ENCODE measurements at places on chromosomes 7 and 10. TPM values are rescaled to one million over a fixed set of nuclear protein-coding genes. Genes with fewer than 3 reads are reported as not detected.

Gene CLEC5A
- total RNA-seq: 11.6 TPM

Gene SPDYE8
- total RNA-seq: not detected

Gene C10orf53
- total RNA-seq: not detected

Gene RNF32
- 1.8 TPM for total RNA-seq

Gene NKX6-2
- not detected for total RNA-seq

Gene KLHDC10
- 36.3 TPM for total RNA-seq

Gene STEAP1B
- not detected for total RNA-seq

Gene ACTL6B
- total RNA-seq: 0.14 TPM

Gene OR6B1
- not detected for total RNA-seq

Gene PFKP
- 109 TPM for total RNA-seq

Gene TAS2R38
- total RNA-seq: not detected

Gene SLC26A3
- total RNA-seq: 856 TPM

Gene RELN
- total RNA-seq: 1.8 TPM

Gene ELFN1
- total RNA-seq: 1.4 TPM

All from mucosa of gallbladder (tissue), 1 donor.